Heart right ventricle (tissue), 16 donors: ENCODE measurements at places on chromosomes 1 and 21. TPM values are rescaled to one million over a fixed set of nuclear protein-coding genes. Genes with fewer than 3 reads are reported as not detected.

The CFAP45 gene
- 0.17 TPM for total RNA-seq

The DCST2 gene
- 0.30 TPM for total RNA-seq

The TNFRSF14 gene
- 7.5 TPM for total RNA-seq

- no peak for DNase-seq
These were observed 26.2 kb downstream of the HEYL start for GRCh38 chr1:39613250-39613649.
